ENCODE measurements at places on chromosomes 6 and 20. TPM values are rescaled to one million over a fixed set of nuclear protein-coding genes. Genes with fewer than 3 reads are reported as not detected.

Gene FOXF2
- not detected for total RNA-seq

Gene MUCL3
- total RNA-seq: not detected

DNA sequence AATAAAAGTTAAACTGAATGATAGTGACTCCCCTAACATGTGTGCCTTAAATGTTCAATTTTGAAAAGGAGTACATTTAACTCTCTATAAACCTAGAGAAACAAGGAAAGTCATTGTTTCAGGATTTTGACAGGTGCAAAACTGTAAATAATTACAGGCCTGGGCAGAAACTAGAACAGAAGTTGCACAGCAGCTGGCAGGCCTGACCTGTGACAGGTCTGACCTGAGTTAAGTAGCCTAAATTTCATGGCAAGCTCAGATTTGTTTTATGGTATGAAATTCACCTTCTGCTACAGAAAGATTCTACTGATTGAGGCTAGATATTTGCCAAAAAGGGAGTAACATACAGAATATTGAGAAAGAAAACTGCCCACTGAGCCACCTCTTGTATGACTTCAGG is 166.1 kb downstream of the CDKAL1 start:
- no peak for DNase-seq

Gene TNNC2
- total RNA-seq: 1.9 TPM

- no peak for DNase-seq
These were observed 270.8 kb downstream of the CDKAL1 start for GRCh38 chr6:20805021-20805420.

- DNase-seq: no peak
These were observed 143.7 kb downstream of the TENT5A start for GRCh38 chr6:81608776-81609175.

- DNase-seq: no peak
These were observed 55.8 kb downstream of the SOBP start for GRCh38 chr6:107545763-107546162.

DNA sequence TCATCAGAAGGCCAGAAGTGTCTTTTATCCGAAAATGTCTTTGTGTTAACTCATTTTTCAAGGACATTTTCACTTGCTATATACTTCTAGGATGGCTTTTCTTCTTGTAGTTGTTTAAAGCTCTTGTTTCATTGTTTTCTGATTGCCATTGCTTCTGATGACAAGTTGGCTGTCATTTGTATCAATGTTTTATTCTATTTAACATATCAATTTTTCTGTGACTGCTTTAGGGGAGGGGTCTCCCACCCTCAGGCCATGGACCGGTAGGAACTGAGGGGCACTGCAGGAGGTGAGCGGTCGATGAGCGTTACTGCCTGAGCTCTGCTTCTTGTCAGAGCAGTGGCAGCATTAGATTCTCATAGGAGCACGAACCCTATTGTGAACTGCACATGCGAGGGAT is 65.8 kb downstream of the AK9 start:
- DNase-seq: no peak

Gene HSPA12B
- total RNA-seq: 5.9 TPM

GRCh38 chr6:2875359-2876191 is 27.5 kb downstream of the SERPINB9 start:
- DNase-seq: no peak

DNA sequence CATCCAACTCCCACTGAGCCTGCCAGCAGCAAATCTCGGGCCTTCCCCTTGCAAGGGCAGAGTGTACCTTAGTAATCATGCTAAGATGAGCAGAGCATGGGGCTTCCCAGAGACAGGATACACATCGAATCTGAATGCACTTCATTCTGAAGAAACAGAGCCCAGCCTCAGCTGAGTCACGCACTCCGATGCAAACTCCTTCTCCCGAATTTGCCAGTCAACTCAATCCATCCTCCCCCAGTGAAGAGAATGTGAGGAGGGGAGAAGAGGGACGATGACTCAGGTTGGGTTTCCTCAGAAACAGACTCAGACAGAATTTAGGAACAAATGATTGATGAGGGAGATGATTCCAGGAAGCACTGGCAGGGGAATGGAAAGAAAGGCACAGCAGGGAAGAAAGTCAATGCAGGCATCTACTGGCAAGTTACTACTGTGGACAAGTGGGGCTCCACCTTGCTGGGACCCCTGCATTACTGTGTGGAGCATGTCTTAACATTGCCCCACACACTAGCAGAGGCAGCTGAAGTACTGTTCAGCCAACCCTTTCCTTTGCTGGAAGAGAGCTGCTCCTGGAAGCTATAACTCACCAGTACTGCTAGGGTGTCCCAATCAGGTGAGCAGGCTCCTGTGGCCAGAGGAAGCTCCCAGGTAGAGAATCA is 251.6 kb downstream of the ADGB start:
- no peak for DNase-seq

- peak; percentile 81 for DNase-seq
These were observed 46.4 kb downstream of the TAF4 start for GRCh38 chr20:62019144-62019805.

DNA sequence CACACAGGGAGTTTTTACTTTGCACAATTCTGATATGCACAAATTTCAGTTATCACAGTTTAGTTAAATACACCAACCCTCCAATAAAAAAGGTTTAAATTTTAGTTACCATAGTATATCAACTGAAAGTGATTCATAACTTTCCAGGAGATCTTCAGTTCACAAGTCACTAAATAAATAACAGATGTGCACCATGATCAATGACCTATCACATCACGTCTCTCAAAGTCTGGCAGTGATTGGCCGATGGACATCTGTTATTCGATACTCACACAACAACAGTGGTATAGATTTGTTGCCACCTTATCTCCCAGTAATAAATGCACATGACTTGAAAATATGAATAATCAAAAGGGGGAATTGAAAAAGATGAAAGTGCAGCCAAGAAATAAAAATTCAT is 66.8 kb upstream of the PTCHD4 start:
- no peak for DNase-seq

Gene NMBR
- total RNA-seq: not detected

GRCh38 chr6:26327450-26328264 is 37.3 kb upstream of the BTN3A2 start:
- DNase-seq: no peak

Gene WFDC2
- 81.5 TPM for total RNA-seq

DNA sequence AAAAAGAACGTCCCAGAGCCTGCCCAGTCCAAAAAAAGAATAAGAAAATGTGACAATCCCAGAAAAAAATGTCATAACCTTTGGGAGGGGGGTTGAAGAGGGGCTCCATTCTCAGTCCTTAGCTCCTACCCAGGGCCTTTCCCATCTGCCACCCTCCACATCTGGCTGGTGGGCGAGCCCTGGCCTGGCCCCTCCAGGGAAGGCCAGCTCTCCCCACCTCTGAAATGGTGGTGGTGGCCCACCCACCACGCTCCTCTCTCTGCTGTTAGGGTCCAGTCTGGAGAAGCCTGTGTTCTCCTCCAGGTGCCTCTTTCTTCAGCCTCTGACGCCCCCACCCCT is 415 bp downstream of the RGS19 start:
- DNase-seq: no peak

DNA sequence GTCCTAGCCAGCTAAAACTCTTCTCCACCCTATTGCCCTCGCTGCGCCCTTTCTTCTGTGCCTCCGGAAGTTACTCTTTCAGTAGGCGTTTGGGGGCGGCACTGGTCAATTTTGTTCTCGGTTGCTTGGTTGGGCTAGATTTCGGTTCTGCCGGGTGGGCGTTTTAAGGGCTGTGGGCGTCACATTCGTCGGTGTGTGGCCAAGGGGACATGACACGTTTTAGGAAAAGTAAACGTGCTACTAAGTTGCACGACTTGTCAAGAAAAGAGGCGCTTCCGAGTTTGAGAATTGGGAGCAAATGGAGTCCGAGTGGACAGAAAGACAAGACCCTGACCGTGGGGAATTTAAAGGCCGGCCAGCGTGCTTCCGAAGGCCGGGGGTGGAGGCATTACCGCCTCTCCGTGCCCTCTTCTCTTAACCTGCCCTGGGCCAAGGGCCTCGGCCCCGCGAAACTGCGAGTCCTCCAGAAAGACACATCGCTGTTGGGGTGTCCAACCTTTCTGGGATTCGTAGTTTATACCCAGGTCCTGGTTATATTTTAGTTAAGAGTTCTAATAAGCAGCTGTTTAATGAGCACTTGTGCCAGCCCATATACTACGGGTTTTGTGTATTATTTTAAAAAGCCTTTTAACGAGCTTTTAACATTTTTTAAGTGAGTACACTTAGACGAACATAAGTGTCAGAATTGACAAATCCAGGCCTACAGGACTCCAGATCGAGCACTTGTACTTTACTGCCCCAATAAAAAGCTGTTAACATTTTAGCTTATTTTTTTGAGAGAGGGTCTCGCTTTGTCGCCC is 664 bp upstream of the BAG6 start:
- DNase-seq: peak; percentile 89

GRCh38 chr6:43428112-43428570 is 800 bp downstream of the ABCC10 start:
- no peak for DNase-seq

DNA sequence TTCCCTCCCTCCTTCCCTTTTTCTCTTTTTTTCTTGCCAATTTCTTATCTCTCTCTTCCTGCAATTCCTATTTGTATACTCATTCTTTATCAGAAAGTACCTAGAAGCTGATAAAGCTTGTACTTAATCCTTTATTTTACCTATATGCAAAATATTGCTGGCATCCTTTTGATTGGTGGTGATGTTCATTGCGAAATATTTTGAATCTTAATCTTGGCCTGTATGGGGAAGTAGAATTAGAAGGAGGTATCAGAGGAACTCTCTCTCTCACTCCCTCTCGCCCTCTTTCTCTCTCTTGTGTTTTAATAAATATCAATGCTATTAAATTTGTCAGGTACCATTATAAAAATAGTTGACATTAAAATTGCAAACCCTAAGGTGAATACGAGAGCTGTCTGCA is 52.8 kb downstream of the UST start:
- no peak for DNase-seq

DNA sequence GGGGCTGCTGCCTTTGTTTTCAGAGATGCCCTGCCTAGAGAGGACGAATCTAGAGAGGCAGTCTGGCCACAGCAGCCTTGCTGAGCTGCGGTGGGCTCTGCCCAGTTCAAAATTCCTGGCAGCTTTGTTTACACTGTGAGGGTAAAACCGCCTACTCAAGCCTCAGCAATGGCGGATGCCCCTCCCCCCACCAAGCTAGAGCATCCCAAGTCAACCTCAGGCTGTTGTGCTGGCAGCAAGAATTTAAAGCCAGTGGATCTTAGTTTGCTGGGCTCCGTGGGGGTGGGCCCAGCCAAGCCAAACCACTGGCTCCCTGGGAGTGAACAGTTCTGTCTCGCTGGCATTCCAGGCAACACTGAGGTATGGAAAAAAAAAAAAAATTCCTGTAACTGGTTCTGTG is 970.9 kb downstream of the TBC1D32 start:
- no peak for DNase-seq

DNA sequence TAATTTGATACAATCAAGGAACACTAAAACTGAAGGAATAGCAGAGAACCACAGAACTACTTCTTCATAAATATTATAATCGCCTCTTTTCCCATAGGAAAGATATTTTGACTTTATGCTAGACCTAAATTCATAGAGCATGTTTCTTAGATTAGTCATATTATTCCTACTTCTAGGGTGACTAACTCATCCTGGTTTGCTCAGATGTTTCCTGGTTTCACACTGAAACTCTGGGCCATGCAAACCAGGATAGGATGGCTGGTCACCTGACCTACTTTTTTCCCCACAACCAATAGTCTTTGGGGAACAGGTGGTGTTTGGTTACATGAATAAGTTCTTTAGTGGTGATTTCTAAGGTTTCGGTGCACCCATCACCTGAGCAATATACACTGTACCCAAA is 42.8 kb downstream of the MMS22L start:
- no peak for DNase-seq

Gene IL17A
- not detected for total RNA-seq

- DNase-seq: no peak
These were observed 8.5 kb downstream of the PCMTD2 start for GRCh38 chr20:64264091-64264490.

GRCh38 chr20:58086763-58087561 is 141.5 kb downstream of the ANKRD60 start:
- DNase-seq: no peak

GRCh38 chr6:116139917-116140316 is 14.0 kb upstream of the COL10A1 start:
- no peak for DNase-seq

Gene DEFB124
- total RNA-seq: not detected

DNA sequence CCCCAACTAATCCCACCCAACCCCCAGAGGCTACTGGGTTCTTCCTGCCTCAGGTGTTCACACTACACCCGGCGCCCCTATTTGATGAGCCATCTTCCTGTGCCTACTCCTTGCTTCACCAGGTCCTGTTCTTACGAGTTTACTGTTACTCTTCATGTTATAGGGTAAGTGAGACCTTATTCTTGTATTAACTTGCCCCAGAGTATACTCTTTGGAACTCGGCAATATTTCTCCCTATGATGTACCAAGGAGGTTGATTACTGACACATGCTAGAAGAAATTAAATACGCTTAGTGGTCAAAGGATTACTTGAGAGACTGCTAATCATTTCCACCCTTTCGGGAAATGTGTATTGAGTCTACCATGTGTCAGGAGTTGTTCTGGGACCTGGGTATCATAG is 8.9 kb downstream of the RING1 start:
- DNase-seq: no peak

DNA sequence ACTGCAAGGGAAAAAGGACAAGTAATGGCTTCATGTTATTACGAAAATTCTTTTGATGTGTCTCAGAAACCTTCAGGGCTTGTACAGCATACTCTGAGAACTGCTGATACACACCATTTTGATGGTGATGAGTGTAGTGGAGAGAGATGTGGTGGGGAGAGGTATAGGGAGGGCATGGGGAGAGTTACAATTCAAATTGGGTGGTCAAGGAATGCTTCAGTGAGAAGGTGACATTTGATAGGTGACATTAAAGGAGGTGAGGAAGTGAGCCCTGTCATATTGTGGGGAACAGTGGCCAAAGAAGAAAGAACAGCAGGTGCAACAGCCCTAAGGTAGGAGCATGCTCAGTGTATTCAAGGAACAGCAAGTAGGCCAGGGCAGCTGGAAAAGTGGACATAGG is 318.9 kb downstream of the CLIC5 start:
- no peak for DNase-seq

DNA sequence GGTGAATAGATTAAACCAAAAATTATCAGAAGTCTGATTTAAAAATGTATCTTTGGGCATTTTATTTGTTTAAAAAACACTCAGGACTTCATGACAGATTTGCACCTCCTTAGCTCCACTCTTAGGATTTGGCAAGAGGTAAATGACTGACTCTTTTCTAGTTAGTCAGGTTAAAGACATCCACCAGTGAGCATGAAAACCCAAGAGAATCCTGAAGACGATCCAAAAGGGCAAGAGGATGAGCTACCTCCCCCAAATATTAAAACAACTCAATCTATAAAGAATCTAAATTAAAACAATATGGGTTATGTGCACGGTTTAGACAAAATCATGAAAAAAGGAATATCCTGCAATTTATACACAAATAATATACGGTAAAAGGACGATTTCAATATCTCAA is 89.4 kb upstream of the OPRM1 start:
- DNase-seq: no peak

DNA sequence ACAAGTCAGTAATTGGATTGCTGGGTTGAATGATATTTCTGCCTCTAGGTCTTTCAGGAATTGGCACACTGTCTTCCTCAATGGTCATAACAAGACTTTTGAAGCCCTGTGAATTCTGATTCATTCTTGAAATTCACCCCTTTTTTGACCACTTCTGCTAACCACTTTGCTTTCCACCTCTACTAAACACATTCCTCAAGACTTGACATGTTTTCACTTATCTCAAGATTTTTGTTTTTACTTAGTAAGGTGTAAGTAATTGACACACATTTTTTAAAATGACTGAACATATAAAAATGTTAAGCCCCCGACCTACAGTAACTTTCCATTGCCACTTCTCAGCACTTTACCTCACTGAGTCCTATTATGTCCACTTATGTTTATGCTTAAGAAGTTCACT is 239.1 kb downstream of the GRM1 start:
- no peak for DNase-seq

Gene SPATA25
- 5.6 TPM for total RNA-seq

Gene FOXC1
- 7.7 TPM for total RNA-seq

Measured in ovary (tissue), 10 donors.